Hair follicle dermal papilla cell (primary cell): ENCODE measurements at places on chromosomes 5 and 9. TPM values are rescaled to one million over a fixed set of nuclear protein-coding genes. Genes with fewer than 3 reads are reported as not detected.

Gene OLFM1
- 0.85 and 1.5 TPM in 2 replicates for total RNA-seq

Gene MYOZ3
- total RNA-seq = 1.3 and 1.5 TPM in 2 replicates

Gene GDA
- not detected in 2 replicates for total RNA-seq

Gene ZNF618
- 17.1 and 20.3 TPM in 2 replicates for total RNA-seq

Gene DRD1
- total RNA-seq = under 0.01 and 0.36 TPM in 2 replicates

Gene IFNK
- total RNA-seq = not detected in 2 replicates
